ENCODE measurements at places on chromosomes 1 and 21. TPM values are rescaled to one million over a fixed set of nuclear protein-coding genes. Genes with fewer than 3 reads are reported as not detected.

GRCh38 chr1:4671828-4672227, 17.4 kb downstream of the AJAP1 start:
- no peak overlapping the region for H3K27ac ChIP-seq
- peaks cover 56% of the 10 kb centered on the region for H3K36me3 ChIP-seq
- no peak overlapping the region for H3K4me3 ChIP-seq
- no peak for DNase-seq

DNA sequence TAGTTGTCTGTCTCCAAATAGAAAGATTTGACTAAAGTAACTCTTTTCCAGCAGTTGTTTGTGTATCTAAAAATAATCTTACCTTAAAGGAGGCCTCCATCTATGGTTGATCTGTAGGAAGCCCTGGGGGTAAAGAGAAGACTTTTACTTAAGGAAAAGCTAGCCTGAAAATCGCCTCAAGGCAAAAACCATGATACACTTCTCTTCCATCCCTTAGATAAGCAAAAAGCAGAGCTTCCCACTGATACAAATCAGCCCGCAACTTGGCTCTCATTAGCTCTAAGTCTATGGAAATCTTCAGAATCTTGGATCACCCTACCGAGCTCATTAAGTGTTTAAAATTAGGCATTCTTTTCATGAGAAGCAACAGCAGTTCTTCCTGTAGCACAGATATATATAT, 576.9 kb upstream of the PTBP2 start:
- no peak overlapping the region for H3K27ac ChIP-seq
- no peak overlapping the region for H3K4me3 ChIP-seq
- H3K36me3 ChIP-seq: no peaks in the 10 kb centered on the region
- peaks cover 5% of the 10 kb centered on the region for H3K4me1 ChIP-seq
- no peaks in the 10 kb centered on the region for H3K27me3 ChIP-seq
- DNase-seq: no peak

GRCh38 chr1:82896036-82896435, 1095.3 kb downstream of the ADGRL2 start:
- H3K27ac ChIP-seq: no peak overlapping the region
- H3K4me3 ChIP-seq: no peak overlapping the region
- peaks cover 5% of the 10 kb centered on the region for H3K4me1 ChIP-seq
- H3K27me3 ChIP-seq: no peaks in the 10 kb centered on the region
- no peaks in the 10 kb centered on the region for H3K36me3 ChIP-seq

GRCh38 chr1:163774978-163775620, 453.3 kb downstream of the NUF2 start:
- H3K4me1 ChIP-seq: peaks cover 9% of the 10 kb centered on the region
- no peak overlapping the region for H3K4me3 ChIP-seq
- no peak overlapping the region for H3K27ac ChIP-seq
- H3K27me3 ChIP-seq: no peaks in the 10 kb centered on the region

GRCh38 chr1:56418151-56418631, 161.2 kb downstream of the PLPP3 start:
- H3K27ac ChIP-seq: no peak overlapping the region
- no peak overlapping the region for H3K4me3 ChIP-seq
- no peaks in the 10 kb centered on the region for H3K27me3 ChIP-seq

- no peak overlapping the region for H3K27ac ChIP-seq
- DNase-seq: no peak
- no peaks in the 10 kb centered on the region for H3K36me3 ChIP-seq
- H3K4me1 ChIP-seq: peaks cover 11% of the 10 kb centered on the region
- H3K27me3 ChIP-seq: no peaks in the 10 kb centered on the region
- H3K4me3 ChIP-seq: no peak overlapping the region
These were observed 29.5 kb downstream of the PEX14 start for GRCh38 chr1:10504249-10504648.

- H3K36me3 ChIP-seq: no peaks in the 10 kb centered on the region
- H3K27me3 ChIP-seq: no peaks in the 10 kb centered on the region
- H3K27ac ChIP-seq: no peak overlapping the region
These were observed 52.6 kb upstream of the PTGFRN start for GRCh38 chr1:116857092-116857491.

DNA sequence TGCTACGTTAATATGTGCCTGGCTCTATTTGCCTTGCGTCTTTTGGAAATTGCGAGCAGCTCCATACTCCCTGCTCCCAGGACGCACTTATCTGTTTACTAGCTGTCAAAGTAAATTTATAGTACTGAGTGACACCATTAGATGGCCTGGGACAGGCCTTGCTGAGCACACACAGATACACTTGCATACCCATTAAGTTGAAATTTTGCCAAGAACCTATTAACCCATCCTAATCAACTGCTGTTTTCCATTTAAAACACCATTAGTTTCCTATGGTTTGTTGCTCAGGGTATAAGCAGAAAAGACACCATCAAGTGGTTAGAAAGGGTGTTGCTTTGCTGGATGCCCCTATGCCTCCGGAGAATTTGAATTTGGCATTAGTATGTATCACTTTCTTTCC, 187.3 kb downstream of the SLC44A5 start:
- H3K27ac ChIP-seq: no peak overlapping the region
- no peak for DNase-seq
- H3K4me1 ChIP-seq: no peaks in the 10 kb centered on the region
- no peaks in the 10 kb centered on the region for H3K27me3 ChIP-seq
- H3K4me3 ChIP-seq: no peak overlapping the region

GRCh38 chr1:30661311-30661710, 62.1 kb downstream of the MATN1 start:
- no peaks in the 10 kb centered on the region for H3K27me3 ChIP-seq
- no peaks in the 10 kb centered on the region for H3K4me1 ChIP-seq
- no peaks in the 10 kb centered on the region for H3K36me3 ChIP-seq
- no peak overlapping the region for H3K27ac ChIP-seq
- peak; percentile 7 for DNase-seq
- H3K4me3 ChIP-seq: no peak overlapping the region

DNA sequence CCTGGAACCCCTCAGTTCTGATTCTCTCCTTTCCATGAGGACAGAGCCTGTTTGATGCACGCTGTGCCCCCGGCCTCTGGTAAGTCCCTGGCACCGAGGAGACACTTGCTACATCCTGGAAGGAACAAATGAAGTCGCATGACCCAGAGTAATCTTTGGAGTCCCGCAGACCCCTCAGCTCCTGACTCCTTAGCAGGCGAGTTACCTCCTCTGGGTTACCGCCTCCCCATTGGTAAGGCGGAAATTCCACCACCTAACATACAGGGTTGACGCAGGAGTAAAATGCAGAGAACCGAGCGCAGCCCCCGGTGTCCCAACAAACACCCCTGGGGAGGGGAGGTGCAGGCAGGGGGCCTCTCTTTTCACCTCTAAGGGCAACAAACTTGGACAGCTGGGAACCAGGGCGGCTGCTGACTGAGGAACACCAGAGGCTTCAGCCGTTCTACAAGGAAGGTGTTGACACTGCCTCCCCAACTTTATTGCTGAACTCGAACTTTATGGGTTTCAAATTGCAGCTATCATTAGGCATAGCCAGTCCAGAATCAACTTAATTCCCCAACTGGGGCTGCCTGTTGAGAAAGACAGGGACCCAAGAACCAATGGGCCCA, 115.3 kb upstream of the IFFO2 start:
- peaks cover 39% of the 10 kb centered on the region for H3K36me3 ChIP-seq
- no peak for DNase-seq
- H3K4me1 ChIP-seq: no peaks in the 10 kb centered on the region
- no peak overlapping the region for H3K4me3 ChIP-seq
- H3K27me3 ChIP-seq: no peaks in the 10 kb centered on the region

DNA sequence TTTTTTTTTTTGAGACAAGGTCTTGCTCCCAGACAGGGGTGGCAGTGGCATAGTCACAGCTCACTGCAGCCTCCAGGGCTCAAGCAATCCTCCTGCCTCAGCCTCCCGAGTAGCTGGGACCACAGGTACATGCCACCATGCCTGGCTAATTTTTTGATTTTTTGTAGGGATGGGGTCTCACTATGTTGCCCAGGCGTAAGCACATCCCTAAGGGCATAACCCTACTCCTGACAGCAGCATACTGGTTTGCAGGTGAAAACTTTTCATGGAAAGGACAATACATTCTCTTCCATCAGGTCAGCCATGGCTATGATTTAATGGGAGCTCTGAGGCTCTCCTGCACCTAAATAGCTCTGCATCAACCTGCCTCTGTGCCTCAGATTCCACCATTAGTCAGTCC, 29.4 kb downstream of the UBIAD1 start:
- DNase-seq: no peak
- H3K4me3 ChIP-seq: no peak overlapping the region
- no peaks in the 10 kb centered on the region for H3K4me1 ChIP-seq
- no peak overlapping the region for H3K27ac ChIP-seq
- H3K36me3 ChIP-seq: no peaks in the 10 kb centered on the region

- DNase-seq: no peak
- no peak overlapping the region for H3K27ac ChIP-seq
- H3K36me3 ChIP-seq: peaks cover 84% of the 10 kb centered on the region
These were observed 8.3 kb downstream of the BCAR3 start for GRCh38 chr1:93673163-93673829.

DNA sequence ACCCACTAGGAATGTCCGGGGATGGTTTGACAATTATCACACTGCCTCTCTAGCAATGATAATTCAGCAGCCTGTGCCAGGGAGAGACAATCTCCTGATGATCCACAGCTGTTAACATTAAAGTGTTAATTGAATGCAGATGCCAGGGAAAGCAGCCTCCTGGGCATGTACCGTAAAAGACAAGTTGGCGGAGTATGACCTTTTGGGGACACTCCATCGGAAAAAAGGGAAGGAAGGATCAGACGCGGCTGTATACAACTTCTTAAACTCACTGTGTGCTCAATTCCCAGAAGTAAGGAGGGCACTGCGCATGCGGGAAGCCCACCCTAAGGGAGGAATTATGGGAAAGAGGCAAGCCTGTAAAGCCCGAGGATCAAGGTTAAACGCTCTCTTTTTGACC, 62.6 kb downstream of the MAP3K7CL start:
- H3K36me3 ChIP-seq: no peaks in the 10 kb centered on the region
- H3K27ac ChIP-seq: no peak overlapping the region
- no peak for DNase-seq

- no peak for DNase-seq
- H3K27me3 ChIP-seq: no peaks in the 10 kb centered on the region
- H3K27ac ChIP-seq: no peak overlapping the region
- H3K4me3 ChIP-seq: no peak overlapping the region
- H3K36me3 ChIP-seq: no peaks in the 10 kb centered on the region
- H3K4me1 ChIP-seq: peaks cover 3% of the 10 kb centered on the region
These were observed 6.8 kb upstream of the TRNP1 start for GRCh38 chr1:26986658-26987057.

DNA sequence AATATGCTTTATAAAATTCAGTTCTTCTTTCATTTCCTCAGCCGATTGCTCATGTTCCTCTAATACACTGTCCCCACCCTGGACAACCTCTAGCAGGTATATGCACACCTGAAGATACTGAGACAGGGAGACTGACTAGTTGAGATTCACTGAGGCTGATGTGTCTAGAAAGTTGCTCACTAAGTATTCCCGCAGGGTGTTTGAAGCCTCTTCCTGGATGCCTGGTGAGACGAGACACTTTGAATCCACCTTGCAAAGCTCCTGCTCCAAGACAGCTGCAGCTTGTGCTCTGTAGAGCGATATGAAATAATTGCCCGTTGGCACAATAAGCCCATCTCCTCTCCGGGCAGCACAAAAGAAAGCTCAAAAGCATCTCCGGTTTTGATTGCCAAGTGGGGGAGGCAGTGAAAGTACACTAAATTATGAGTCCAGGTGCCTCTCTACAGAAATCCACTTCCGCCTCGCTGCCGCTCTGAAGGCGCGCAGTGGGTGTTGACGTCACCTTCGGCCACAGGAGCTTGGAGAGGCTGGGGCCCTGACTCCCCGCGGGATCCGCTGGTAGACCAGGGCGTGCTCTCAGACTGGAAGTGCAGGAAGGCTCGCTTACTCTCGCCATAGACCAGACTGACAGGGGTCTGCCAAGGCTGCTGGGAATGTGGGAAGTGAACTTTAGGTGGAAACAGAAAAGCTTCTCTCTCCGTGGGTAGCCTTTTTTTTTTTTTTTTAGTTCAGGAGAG, 46.3 kb downstream of the GPA33 start:
- H3K36me3 ChIP-seq: no peaks in the 10 kb centered on the region
- no peak overlapping the region for H3K4me3 ChIP-seq
- no peaks in the 10 kb centered on the region for H3K4me1 ChIP-seq
- no peaks in the 10 kb centered on the region for H3K27me3 ChIP-seq
- DNase-seq: peak; percentile 66
- H3K27ac ChIP-seq: no peak overlapping the region

DNA sequence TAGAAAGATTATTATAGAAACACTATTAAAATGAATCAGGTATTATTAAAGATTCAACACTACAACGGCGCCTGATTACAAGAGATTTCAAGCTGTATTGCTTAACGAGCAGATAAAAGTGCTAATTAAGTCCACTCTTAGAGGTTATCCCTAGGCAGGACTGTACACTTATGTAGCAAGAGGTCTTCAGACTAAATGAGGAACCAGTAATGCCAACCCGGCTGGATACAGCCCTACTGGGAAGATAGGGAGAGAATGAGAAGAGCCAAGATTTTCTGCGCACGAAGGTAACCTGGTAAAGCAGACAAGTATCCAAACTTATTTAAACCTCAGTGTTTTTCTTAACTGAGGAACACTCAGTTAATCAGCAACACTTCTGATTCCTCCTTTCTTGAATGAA, 115.7 kb upstream of the HIVEP3 start:
- peaks cover 74% of the 10 kb centered on the region for H3K27me3 ChIP-seq
- H3K4me3 ChIP-seq: peak overlapping the region; percentile 74

DNA sequence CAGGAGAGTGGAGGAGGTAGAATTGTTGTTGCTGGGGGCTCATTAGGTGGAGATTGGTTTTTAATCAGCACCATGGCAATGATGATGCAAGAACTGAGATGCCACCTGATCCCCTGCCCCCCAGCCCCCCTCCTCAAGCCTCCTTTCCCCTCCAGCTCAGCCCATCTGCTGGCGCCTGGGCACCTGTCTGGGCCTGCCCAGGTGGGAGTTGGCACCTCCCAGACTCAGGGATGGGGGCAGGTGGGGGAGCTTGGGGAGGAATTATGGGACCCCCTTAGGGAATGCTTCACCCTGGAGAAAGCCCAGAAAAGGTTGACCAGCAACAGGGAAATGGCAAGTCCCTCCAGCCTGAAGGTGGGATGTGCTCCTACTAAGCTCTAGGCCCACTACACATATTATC, 1.5 kb upstream of the NHLH1 start:
- H3K36me3 ChIP-seq: peaks cover 7% of the 10 kb centered on the region
- no peak overlapping the region for H3K4me3 ChIP-seq
- no peak for DNase-seq
- peak overlapping the region; percentile 86 for H3K27ac ChIP-seq
- no peaks in the 10 kb centered on the region for H3K4me1 ChIP-seq

- H3K27me3 ChIP-seq: no peaks in the 10 kb centered on the region
- no peak for DNase-seq
- H3K27ac ChIP-seq: no peak overlapping the region
These were observed 17.0 kb upstream of the SUCO start for GRCh38 chr1:172515927-172516326.

MEGF6 gene
- 78.1 TPM for total RNA-seq

SYCP1 gene
- not detected for total RNA-seq

UBASH3A gene
- not detected for total RNA-seq

SERPINC1 gene
- total RNA-seq: 0.47 TPM

RCAN1 gene
- total RNA-seq: 6.7 TPM

KCNK1 gene
- 73.9 TPM for total RNA-seq

All from endodermal cell (in vitro differentiated cells).